CD4-positive, alpha-beta T cell (primary cell): ENCODE measurements at places on chromosomes 1 and 21.

- peak; percentile 5 for DNase-seq
Measured at GRCh38 chr1:95118067-95118499, 928 bp downstream of the TLCD4 start.

DNA sequence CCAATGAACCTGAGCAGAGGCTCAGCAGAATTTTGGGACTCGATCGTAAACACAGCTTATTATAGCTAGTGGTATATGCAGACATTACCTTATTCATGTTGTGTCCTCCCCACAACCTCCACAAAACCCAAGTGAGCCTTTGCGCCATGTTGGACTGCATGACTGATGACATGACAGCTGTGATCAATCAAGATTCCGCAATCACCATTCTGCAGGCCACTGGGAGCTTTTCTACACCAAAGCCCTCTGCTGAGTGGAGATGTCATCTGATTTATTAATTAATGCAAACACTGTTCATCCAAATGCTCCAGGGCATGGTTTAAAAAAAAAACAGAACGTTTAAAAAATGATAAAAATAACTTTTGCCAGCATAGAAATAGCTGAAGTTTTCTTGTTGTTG lies 7.9 kb upstream of the SRP9 start:
- DNase-seq, result no peak

DNA sequence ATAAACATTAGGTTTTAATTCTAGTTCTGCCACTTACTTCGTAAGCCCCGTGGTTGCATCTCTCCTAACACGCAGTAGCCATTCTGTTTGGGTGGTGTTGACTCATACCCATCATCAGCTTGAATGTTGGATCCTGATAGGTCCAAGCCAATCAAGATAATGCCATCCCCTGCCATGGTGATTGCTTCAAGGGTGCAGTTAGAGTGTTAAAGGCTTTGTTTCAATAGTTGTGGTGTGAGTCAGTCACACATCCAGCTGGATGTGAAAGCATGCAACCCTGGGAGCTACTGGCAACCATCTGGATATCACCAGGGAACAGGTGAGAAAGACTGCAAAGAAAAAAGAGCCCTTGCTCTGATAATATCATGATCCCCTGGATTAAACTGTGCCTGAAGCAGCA lies 69.1 kb downstream of the OMA1 start:
- no peak for DNase-seq

DNA sequence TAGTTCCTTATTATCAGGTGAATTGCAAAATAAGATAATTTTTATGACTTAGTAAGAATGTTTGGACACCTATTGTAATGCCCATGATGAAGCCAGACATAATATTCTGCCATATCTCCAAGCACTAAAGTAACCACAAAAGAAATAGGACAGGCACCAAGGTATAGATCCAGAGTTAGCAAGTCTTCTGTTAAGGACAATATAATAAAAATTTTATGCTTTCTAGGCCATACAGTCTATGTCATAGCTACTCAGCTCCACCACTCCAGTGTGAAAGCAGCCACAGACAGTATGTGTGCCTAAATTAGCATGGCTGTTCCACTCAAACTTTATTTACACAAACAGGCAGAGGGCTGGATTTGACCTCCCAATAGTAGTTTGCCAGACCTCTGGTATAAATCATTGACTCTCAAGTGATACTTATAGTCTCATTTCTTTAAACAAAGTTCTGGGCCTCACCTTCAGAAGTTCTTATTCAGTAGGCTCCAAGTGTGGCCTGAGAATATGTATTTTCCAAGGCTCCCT lies 88.3 kb downstream of the SCMH1 start:
- DNase-seq, result no peak

GRCh38 chr1:45383191-45383590 lies 43.0 kb upstream of the MUTYH start:
- no peak for DNase-seq

GRCh38 chr1:183025010-183025337 lies 1.8 kb downstream of the LAMC1 start:
- no peak for DNase-seq

DNA sequence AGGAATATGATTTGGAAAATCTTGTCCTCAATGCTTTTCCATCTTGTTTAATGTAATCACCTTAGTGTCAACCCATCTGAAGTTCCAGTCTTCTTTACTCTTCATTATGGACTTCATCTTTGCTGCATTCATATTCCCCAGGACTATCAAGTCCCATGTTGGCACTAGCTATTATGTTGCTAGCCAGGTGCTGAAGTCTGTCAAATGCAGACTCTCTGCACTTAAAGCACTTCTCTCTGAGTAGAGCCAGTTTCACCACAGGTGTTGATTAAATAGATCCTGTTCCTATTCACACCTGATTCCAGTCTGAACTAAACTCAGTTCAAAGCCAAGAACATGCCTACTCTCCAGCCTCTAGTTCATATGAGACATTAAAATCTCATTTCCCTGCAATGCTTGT lies 75.0 kb upstream of the PKN2 start:
- no peak for DNase-seq

- no peak for DNase-seq
Measured at GRCh38 chr1:232984577-232985425, 34.4 kb downstream of the NTPCR start.

DNA sequence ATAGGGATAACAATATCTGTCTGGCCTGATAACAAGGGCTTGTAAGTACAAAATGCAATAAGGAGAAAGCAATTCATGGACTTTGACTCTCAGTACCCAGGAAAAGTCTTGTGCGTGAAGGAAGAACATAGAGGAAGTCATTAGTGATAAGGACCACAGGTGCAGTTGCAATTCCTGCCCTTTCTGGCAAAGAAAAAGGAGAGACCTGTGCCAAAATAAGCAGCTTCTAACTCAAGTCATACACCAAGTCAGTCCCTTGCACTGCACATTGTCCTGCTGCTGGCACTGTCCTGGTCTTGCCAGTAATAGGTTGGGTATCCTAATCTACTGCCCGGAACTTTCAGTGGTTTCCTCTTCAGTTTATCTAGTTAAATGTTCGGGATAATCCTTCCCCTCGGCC lies 14.8 kb upstream of the SOD1 start:
- DNase-seq, result no peak
